Activated CD4-positive, alpha-beta memory T cell treated with anti-CD3 and anti-CD28 coated beads for 36 hours (primary cell): ENCODE measurements at places on chromosomes 4 and X. TPM values are rescaled to one million over a fixed set of nuclear protein-coding genes. Genes with fewer than 3 reads are reported as not detected.

DNA sequence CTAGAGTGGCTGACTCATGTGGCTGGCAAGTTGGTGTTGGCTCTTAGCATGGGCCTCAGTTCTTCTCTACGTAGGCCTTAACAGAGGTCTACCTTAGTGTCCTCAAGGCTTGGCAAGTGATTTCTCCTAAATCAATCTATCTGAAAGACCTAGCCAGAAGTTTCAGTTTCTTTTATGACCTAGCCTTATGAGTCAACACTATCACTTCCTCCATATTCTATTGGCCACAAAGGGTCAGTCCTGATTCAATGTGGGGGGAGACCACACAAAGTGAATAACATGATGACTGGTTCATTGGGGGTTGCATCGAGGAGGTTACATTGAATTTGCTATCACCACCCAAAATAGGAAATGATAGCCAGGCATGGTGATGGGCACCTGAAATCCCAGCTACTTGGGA is 5.8 kb upstream of the NRK start:
- DNase-seq = no peak
- H3K4me3 ChIP-seq = no peak overlapping the region
- H3K27me3 ChIP-seq = peaks cover 6% of the 10 kb centered on the region
- peaks cover 1% of the 10 kb centered on the region for H3K36me3 ChIP-seq
- H3K4me1 ChIP-seq = no peaks in the 10 kb centered on the region
- no peak overlapping the region for H3K27ac ChIP-seq

- H3K27ac ChIP-seq = no peak overlapping the region
- peaks cover 5% of the 10 kb centered on the region for H3K4me1 ChIP-seq
- DNase-seq = no peak
- no peak overlapping the region for H3K4me3 ChIP-seq
- peaks cover under 1% of the 10 kb centered on the region for H3K27me3 ChIP-seq
Measured at GRCh38 chr4:119100655-119101054, 35.0 kb upstream of the MYOZ2 start.

The CLDN22 gene
- not detected for total RNA-seq

DNA sequence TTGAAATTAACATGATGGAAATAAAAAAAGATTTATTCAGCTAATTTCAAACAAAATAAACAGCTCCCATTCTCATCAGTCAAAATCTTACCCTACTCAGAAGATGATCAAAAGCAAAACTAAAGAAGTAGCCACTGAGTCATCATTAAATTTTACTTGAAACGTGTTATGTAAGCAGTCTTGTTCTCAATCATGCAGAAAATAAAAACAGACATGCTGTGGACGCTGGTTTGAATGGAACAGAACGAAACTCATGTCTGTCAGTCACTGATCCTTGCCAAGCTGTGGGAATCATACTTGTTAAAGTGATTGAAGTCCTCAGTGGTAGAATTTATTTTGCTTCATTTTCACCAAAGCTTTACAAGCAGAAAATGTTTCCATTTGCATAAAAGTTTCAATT is 77.2 kb upstream of the TLR3 start:
- H3K27me3 ChIP-seq = peaks cover 6% of the 10 kb centered on the region
- no peak for DNase-seq
- H3K4me1 ChIP-seq = no peaks in the 10 kb centered on the region
- H3K4me3 ChIP-seq = no peak overlapping the region
- no peak overlapping the region for H3K27ac ChIP-seq
- H3K36me3 ChIP-seq = no peaks in the 10 kb centered on the region

DNA sequence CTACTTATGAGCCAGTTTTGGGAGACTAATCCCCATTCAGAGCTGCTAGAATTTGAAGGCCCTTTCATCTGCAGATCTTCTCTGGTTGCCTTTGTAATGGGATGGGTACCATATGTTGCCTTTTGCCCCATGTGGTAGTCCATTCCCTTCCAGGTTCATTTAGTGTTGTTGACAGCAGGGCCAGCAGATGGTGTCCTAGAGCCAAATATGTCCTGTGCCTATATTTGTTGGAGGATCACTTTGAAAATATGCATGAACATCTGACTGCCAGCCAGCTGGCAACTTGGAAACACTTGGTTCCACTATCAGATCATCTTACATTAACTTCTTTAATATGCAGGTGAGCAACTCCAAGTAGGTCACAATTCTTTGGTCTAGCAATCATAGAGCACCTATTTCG is 30.4 kb downstream of the CFAP299 start:
- no peak overlapping the region for H3K4me3 ChIP-seq
- H3K27me3 ChIP-seq = no peaks in the 10 kb centered on the region
- DNase-seq = peak; percentile 61
- H3K27ac ChIP-seq = no peak overlapping the region
- H3K4me1 ChIP-seq = peaks cover 4% of the 10 kb centered on the region

The DLG3 gene
- total RNA-seq = 25.4 TPM

The CCDC158 gene
- total RNA-seq = not detected

The FAM53A gene
- 1.3 TPM for total RNA-seq

DNA sequence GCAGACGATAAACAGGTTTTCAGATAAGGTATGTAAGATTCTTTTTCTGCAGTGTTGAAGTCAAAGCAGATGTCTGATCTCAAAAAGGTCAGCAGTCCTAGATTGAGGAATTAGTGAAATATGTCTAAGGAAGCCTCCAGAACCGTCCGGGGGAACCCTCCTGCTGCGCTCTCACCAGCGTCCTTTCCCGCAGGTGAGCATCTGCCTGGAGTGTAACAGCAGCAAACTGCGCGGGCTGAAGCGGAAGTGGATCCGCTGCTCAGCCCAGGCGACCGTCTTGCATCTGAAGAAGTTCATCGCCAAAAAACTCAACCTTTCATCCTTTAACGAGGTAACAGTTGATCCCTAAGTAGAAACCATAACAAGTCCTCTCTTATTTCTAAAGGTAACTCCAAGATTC is 55.5 kb downstream of the PCGF3 start:
- H3K36me3 ChIP-seq = peaks cover 25% of the 10 kb centered on the region
- no peaks in the 10 kb centered on the region for H3K27me3 ChIP-seq
- no peak for DNase-seq
- H3K4me1 ChIP-seq = peaks cover 30% of the 10 kb centered on the region

DNA sequence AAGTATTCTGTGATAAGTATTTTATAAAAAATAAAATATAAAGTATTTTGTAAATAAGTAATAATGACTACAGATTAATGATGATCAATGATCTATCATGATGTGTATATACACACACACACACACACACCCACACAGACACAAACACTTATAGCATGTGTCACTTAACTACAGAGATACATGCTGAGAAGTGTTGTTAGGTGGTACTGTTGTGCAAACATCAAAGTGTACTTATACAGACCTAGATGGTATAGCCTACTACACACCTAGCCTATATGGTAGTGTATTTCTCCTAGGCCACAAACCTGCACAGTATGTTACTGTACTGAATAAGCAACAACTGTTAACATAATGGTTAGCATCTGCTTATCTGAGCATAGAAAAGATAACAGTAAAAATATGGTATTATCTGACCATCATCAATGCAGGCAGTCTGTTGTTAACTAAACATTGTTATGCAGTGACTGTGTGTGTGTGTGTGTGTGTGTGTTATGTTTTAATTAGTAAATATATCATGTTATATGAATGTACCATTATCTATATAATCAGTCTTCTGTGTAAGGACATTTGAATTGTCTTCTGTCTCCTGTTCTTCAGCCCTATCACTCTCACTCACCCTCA is 138.2 kb downstream of the CAMK2D start:
- peaks cover 26% of the 10 kb centered on the region for H3K36me3 ChIP-seq
- no peak for DNase-seq
- no peaks in the 10 kb centered on the region for H3K27me3 ChIP-seq
- H3K27ac ChIP-seq = no peak overlapping the region
- peaks cover 32% of the 10 kb centered on the region for H3K4me1 ChIP-seq

- H3K36me3 ChIP-seq = no peaks in the 10 kb centered on the region
- DNase-seq = no peak
- H3K27me3 ChIP-seq = peaks cover 5% of the 10 kb centered on the region
- no peak overlapping the region for H3K4me3 ChIP-seq
Measured at GRCh38 chr4:151766691-151767090, 5.9 kb upstream of the GATB start.

GRCh38 chrX:68851082-68851481 is 22.3 kb downstream of the EFNB1 start:
- DNase-seq = no peak
- no peak overlapping the region for H3K4me3 ChIP-seq
- H3K36me3 ChIP-seq = no peaks in the 10 kb centered on the region
- no peak overlapping the region for H3K27ac ChIP-seq
- no peaks in the 10 kb centered on the region for H3K27me3 ChIP-seq

The DUSP21 gene
- not detected for total RNA-seq

The PPARGC1A gene
- total RNA-seq = not detected

DNA sequence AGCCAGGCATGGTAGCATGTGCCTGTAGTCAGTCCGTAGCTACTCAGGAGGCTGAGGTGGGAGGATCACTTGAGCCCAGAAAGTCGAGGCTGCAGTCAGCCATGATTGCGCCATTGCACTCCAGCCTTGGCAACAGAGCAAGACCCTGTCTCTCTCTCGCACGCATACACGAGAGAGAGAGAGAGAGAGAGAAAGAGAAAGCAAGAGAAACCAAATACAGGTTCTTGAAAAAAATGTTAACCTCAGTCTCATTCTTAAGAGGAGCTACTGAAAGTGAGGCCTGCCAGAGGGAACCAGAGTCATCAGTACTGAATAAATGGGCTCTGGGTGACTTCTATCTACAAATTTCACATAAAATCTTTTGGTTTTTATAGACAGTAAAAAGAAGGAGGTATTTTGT is 42.9 kb downstream of the KIAA0232 start:
- no peak for DNase-seq
- H3K27me3 ChIP-seq = no peaks in the 10 kb centered on the region
- no peak overlapping the region for H3K4me3 ChIP-seq
- H3K27ac ChIP-seq = no peak overlapping the region
- peaks cover 25% of the 10 kb centered on the region for H3K4me1 ChIP-seq
- H3K36me3 ChIP-seq = peaks cover 31% of the 10 kb centered on the region

The ETDA gene
- total RNA-seq = not detected

The KLF8 gene
- total RNA-seq = 4.4 TPM

DNA sequence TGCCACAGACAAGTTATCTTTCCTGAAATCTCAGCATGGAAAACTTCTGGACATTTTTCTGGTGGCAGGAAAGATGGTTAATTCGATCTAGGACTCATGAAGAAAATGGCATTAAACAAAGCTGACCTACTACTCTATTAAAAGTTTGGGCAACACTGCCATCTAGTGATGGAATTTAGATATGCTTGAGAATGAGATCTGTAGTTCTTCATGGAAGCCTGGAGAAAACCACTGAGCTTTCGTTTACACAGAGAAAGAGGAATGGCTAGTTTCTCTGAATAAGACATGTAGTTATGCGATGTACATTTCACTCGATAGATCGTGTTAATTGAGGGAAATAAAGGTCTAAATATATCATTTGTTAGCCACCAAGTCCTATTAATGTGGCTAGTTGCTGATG is 51.7 kb upstream of the CHRDL1 start:
- H3K36me3 ChIP-seq = no peaks in the 10 kb centered on the region
- H3K4me3 ChIP-seq = no peak overlapping the region
- no peaks in the 10 kb centered on the region for H3K4me1 ChIP-seq

- no peak overlapping the region for H3K4me3 ChIP-seq
- H3K27ac ChIP-seq = no peak overlapping the region
- H3K4me1 ChIP-seq = no peaks in the 10 kb centered on the region
- H3K27me3 ChIP-seq = no peaks in the 10 kb centered on the region
Measured at GRCh38 chr4:119861731-119862130, 204.9 kb downstream of the MAD2L1 start.

DNA sequence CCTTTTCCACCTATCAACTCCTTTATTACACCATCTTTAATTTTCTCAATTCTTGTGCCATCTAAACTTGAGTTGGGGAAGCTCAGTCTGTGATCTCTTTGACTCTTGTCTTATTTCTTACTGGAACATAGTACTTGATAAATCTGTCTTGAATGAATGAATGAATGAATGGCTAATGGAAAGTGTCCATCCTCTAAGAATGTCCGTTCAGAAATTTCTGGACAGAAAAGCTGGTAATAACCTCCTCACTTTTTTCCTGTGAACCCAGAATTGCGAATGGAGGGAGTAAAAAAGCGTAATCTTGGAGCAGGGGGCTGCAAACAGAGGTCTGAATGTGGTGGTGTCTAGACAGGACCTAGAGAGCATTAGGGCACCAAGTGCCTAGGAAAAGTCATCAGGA is 9.4 kb upstream of the CLTRN start:
- H3K4me3 ChIP-seq = no peak overlapping the region
- no peaks in the 10 kb centered on the region for H3K27me3 ChIP-seq
- no peak for DNase-seq
- H3K36me3 ChIP-seq = no peaks in the 10 kb centered on the region
- H3K4me1 ChIP-seq = peaks cover 16% of the 10 kb centered on the region

The CFAP299 gene
- not detected for total RNA-seq

- peaks cover 3% of the 10 kb centered on the region for H3K27me3 ChIP-seq
- no peak overlapping the region for H3K4me3 ChIP-seq
- H3K4me1 ChIP-seq = no peaks in the 10 kb centered on the region
- no peak for DNase-seq
- H3K36me3 ChIP-seq = no peaks in the 10 kb centered on the region
Measured at GRCh38 chr4:10803713-10804343, 119.3 kb upstream of the CLNK start.

The F8A3 gene
- 0.24 TPM for total RNA-seq

The FRAS1 gene
- not detected for total RNA-seq

DNA sequence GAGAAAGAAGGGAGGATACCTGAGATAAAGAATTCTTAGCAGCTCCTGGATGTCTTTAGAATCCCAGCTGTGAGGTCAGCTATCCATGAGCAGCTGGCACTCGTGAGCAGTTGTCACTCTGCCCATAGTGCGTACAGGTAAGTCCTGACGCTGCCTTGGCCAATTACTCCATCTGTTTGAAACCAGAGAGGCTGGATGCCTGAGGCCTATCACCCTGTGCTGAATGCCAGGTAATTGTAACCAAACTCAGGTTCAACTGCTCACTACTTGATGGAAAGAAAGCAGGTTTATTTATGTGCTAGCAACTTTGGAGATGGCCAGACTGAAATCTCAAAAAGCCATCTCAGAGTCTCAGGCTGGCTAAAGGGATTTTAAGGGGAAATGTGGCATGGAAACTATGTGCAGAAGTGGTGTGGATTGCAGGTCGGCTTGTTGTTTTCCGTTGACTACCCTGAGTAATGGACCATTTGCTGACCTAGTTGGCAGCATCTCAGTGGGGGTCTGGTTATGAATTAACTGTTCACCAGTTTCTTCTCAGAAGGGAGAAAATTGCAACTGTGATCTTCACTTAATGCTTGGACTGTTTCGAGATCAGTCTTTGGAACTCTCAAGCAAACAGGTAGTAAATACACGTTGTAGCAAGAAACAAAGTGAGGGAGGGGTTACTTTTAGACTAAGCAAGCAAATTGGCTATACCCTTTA is 1614.0 kb upstream of the PCDH10 start:
- H3K27ac ChIP-seq = no peak overlapping the region
- H3K36me3 ChIP-seq = no peaks in the 10 kb centered on the region
- no peaks in the 10 kb centered on the region for H3K27me3 ChIP-seq
- H3K4me1 ChIP-seq = no peaks in the 10 kb centered on the region
- no peak overlapping the region for H3K4me3 ChIP-seq

GRCh38 chr4:173717581-173717980 is 187.6 kb upstream of the HAND2 start:
- H3K4me3 ChIP-seq = no peak overlapping the region
- no peaks in the 10 kb centered on the region for H3K27me3 ChIP-seq
- H3K36me3 ChIP-seq = no peaks in the 10 kb centered on the region

- H3K4me3 ChIP-seq = no peak overlapping the region
- DNase-seq = no peak
- no peak overlapping the region for H3K27ac ChIP-seq
- H3K27me3 ChIP-seq = no peaks in the 10 kb centered on the region
- peaks cover 6% of the 10 kb centered on the region for H3K4me1 ChIP-seq
Measured at GRCh38 chrX:119695535-119696050, 2.6 kb upstream of the SEPTIN6 start.

- no peak for DNase-seq
- no peak overlapping the region for H3K4me3 ChIP-seq
- no peak overlapping the region for H3K27ac ChIP-seq
- peaks cover 53% of the 10 kb centered on the region for H3K4me1 ChIP-seq
- peaks cover 11% of the 10 kb centered on the region for H3K36me3 ChIP-seq
- no peaks in the 10 kb centered on the region for H3K27me3 ChIP-seq
Measured at GRCh38 chr4:105182211-105182610, 35.5 kb downstream of the TET2 start.
